ENCODE measurements at places on chromosomes 6 and 20. TPM values are rescaled to one million over a fixed set of nuclear protein-coding genes. Genes with fewer than 3 reads are reported as not detected.

Gene ARMH2
- not detected for total RNA-seq

Gene TBPL1
- total RNA-seq, result 18.7 TPM

Gene PMEPA1
- total RNA-seq, result 1.3 TPM

Gene HSPA1A
- total RNA-seq, result 87.8 TPM

Gene NRSN1
- total RNA-seq, result not detected

Gene GPX6
- total RNA-seq, result not detected

Gene SSTR4
- total RNA-seq, result not detected

Gene PLCG1
- total RNA-seq, result 60.9 TPM

Gene RAET1L
- total RNA-seq, result not detected

Gene RSPO3
- total RNA-seq, result 17.4 TPM

Gene DYNLRB1
- 45.9 TPM for total RNA-seq

Gene RUNX2
- total RNA-seq, result 1.8 TPM

Gene ENPP4
- total RNA-seq, result 2.8 TPM

Gene MARCKS
- 74.1 TPM for total RNA-seq

Gene TMC2
- 0.18 TPM for total RNA-seq

Gene EYA2
- total RNA-seq, result 0.14 TPM

Gene COL11A2
- 0.14 TPM for total RNA-seq

Gene NCR2
- total RNA-seq, result not detected

Gene CCDC170
- 2.6 TPM for total RNA-seq

Data from smooth muscle cell of bladder (primary cell).